ENCODE measurements at places on chromosomes 5 and 9. TPM values are rescaled to one million over a fixed set of nuclear protein-coding genes. Genes with fewer than 3 reads are reported as not detected.

Gene PLAC8L1
- not detected for total RNA-seq

Gene RNF183
- total RNA-seq = 0.35 TPM

Gene UGT3A2
- not detected for total RNA-seq

Gene CRB2
- total RNA-seq = 0.83 TPM

Data from Peyer's patch (tissue), 4 donors.